ENCODE measurements at places on chromosomes 6 and 20.

- no peak for DNase-seq
These were observed 124.5 kb downstream of the TAF4 start for GRCh38 chr20:61940976-61941720.

DNA sequence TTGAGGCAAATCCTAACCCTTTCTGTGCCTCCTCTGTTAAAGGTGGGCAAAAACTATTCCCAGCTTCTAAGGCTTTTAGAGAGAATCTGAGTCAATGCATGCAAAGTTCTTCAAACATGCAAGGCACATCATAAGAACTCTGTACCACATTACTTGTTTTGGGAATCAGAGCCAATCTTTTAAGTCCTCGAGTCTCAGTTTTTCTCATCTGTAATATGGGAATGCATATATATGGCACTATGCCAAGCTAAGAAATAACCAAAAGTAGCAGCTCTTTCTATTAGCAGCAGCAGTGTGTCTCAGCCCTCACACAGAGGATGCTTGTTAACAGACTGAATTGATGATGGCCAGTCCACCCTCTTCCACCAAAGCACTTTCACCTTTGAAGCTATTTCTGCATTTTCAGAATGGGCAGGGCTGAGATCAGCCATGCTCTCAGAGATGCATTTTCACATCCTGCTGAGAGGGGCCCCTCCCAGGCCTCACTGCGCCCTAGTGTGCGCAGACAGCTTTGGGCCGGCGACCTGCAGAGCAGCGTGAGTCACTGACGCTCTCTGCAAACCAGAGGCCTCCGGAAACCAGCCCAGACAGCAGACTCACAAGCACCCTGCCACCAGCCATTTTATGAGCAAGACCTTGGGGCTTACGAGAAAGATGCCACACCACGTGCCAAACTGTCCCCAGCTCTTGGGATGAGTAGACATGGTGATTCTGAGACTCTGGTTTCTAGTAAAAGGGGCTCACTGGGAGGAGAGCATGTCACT is 138.0 kb downstream of the NFATC2 start:
- no peak for DNase-seq

- DNase-seq = no peak
These were observed 31.8 kb upstream of the GMPR start for GRCh38 chr6:16206595-16207037.

DNA sequence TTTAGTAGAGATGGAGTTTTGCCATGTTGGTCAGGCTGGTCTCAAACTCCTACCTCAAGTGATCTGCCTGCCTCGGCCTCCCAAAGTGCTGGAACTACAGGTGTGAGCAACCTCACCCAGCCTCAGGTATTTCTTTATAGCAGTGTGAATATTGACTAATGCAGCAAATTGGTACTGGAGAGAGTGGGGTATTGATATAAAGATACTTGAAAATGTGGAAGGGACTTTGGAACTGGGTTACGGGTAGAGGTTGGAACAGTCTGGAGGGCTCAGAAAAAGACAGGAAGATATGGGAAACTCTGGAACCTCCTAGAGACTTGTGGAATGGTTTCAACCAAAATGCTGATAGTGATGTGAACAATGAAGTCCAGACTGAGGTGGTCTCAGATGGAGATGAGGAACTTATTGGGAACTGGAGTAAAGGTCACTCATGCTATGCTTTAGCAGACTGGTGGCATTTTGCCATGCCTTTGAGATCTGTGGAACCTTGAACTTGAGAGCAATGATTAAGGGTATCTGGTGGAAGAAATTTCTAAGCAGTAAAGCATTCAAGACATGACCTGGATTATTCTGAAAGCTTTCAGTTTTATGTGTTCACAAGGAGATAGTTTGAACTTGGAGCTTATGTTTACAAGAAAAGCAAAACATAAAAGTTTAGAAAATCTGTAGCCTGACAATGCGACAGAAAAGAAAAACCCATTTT is 127.2 kb downstream of the DTNBP1 start:
- DNase-seq = no peak
